ENCODE measurements at places on chromosomes 3 and 15.

DNA sequence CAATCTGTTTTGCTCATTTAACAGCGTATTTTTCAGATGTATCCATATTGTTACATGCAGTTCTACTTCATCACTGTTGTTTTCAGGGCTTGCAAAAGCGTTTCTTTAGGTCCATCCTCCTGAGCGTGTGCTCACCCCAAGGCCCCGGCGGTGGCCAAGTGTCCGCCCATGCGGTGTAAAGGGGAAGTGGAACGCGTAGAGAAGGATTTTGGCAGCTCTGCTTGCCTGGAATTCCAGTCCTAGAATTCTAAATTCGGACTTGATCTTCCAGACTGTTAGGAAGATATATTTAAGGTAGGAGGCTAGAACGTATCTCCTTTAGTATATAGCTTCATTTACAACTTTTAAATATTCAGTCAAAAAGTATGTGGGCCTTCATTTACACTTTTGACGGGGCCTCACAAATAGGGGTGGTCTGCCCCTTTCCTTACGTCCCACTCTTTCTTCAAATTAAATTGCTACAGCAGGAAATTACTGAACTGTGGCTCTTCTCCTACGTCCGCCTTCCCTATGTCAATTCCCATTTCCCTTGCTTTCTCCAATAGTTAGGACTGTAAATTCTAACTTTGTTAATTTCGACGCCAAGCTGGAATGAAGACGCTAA, 609 bp upstream of the TBC1D23 start:
- DNase-seq: peak; percentile 39

DNA sequence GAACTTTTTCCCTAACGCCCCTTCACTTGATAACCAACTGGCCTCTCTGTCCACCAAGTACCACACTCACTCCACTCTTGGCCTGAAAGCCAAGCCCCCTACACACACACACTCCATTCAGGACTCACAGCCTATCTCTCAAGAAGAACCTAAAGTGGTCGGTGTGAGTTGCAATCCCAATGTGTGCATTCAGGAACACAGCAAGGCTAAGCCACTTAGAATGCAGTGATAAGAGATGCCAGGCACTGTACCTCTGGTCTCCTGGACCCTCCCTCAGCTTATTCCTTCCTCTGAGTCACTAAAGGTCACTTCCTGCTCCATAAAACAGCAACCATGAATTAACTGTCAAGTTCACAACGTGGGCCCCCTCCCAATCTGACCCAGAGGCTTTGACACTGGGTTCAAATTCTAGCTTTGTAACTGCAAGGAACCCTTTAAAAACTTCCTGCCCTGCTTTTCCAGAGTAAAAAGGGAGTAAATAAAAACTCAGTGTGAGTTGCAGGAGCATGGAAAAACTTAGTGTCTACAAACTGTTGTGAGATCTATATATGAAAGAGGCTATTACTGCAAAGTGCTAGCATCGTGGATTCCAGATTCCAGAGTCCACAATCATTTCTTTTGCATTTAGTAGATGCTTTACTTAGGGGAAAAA, 17.6 kb upstream of the KCNMB3 start:
- DNase-seq: peak; percentile 61

GRCh38 chr15:63244976-63245645, 32.3 kb upstream of the APH1B start:
- no peak for DNase-seq

- no peak for DNase-seq
Observed at GRCh38 chr3:17765819-17766472, 23.5 kb upstream of the TBC1D5 start.

DNA sequence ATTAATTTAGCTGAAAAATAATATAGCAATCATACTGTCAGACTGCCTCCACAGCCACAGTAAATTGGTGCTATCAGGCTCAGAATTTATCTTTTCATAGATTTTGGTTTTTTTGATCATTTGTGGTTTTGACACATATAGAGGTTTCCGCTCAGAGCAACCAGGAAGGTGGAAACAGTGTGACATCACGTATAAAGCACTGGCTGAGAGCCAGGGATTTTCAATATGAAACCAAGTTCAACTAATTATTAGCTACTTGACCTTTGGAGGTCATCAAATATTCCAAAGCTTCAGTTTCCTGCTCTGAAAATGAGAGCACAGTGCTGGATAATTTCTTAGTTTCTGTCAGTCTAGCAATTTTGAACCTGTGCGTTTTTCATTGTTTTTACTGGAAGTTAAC, 433.8 kb upstream of the SUCLG2 start:
- no peak for DNase-seq

DNA sequence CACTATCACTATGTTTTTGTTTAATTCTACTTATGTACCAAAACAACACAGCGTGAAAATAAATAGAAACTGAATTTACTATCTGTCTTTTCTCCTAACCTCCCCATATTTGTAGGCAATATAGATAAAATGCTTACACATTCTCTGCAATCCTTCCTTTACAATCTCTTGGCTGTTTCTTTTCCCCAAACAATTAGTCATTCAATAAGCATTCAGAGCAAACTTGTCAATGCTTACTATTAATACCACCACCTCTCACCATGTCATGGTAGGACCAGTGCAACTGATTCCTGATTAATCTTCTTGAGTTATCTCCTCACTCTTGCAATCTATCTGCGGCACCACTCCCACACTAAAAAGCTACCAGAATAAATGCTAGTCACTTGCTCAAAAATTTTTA, 74.0 kb upstream of the TTBK2 start:
- DNase-seq: no peak

- no peak for DNase-seq
Observed at GRCh38 chr3:173650596-173650995, 253.1 kb downstream of the NLGN1 start.

DNA sequence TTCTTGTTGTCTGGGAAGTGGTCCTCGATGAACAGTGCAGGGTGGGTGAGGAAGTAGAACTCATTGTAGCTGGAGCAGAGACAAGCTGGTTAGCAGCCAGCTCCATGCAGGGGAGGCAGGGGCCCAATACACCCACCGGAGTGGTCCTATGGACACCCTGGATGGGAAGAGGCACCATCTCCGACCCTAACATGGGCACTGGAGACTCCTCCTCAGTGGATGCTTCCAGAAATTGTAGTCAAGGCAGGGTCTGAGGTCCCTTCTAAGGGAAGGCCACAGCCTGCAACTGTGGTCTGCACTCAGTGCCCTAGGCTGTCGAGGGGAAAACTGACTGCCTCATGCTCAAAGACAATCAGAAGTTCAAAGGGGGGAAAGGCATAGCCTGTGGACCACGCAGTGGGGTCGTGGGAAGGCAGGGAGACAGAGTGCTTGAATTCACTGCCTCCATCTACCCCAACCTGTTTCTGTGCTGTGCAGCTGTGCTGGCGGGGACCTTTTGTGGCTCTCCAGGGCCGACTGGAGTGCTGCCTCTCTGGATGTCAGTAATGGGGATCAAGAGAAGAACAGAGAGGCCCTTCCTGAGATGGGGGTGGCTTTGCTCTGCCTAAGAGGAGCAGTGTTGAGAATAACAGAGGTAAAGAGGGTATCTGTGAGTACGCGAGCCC, 41.9 kb downstream of the KY start:
- no peak for DNase-seq

DNA sequence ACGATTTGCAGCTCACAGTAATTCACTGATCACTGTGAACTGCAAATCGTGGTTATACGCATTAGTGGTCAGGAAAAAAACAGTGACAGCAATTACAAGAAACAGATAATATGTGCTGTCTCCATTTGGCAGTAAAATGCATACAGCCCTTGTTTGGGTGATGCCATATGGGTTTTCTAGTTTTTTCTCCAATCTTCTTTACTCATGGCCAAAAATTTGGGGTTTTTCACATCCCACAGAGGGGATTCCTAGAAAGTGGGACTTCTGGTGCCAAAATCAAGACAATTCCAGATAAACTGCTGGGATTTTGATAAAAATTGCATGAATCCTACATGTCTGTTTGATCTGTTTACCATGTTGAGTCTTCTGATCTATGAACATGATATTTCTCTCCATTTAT, 15.6 kb downstream of the NDN start:
- DNase-seq: no peak

GRCh38 chr3:176927706-176928581, 269.3 kb downstream of the TBL1XR1 start:
- no peak for DNase-seq

DNA sequence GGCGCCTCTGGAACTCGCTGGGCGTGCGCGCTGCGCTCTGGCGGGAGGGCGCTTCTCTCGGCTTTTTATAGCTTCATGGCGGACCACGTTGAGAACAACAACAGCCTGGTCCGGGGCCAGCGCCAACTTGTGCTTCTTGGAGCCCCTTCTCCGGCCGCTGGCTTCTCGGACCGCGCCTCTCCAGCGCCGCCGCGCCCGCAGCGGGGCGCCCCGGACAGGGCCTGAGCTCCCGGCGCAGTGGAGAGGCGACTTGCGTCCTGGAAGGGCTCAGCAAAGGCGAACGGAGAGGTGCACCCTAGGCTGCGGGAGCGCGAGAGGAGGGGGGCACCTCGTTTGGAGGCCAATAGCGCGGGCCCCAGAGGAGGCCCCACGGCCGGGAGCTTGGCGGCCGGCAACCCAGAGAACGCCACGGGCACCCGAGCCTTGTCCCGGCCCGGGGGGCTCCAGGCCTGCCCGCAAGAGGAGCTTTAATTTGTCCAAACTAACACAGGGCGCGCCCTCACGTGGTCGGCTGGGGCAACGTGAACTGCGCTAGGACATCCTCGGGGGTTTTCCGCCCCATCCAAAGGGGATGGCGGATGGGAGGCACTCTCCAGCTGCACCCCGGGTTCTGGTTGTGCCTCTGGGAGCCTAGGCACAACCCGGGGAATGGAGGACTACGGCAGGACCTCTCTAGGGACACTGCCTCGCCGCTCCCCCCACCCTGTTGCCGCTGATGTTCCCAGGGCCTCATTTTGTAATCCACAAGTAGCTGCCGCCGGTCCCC, 37.8 kb downstream of the HMCES start:
- DNase-seq: peak; percentile 52

- DNase-seq: no peak
Observed at GRCh38 chr3:139310474-139310933, 33.3 kb upstream of the MRPS22 start.

- no peak for DNase-seq
Observed at GRCh38 chr3:105119801-105120340, 246.8 kb upstream of the ALCAM start.

- no peak for DNase-seq
Observed at GRCh38 chr15:32786906-32787305, 69.1 kb downstream of the GREM1 start.

DNA sequence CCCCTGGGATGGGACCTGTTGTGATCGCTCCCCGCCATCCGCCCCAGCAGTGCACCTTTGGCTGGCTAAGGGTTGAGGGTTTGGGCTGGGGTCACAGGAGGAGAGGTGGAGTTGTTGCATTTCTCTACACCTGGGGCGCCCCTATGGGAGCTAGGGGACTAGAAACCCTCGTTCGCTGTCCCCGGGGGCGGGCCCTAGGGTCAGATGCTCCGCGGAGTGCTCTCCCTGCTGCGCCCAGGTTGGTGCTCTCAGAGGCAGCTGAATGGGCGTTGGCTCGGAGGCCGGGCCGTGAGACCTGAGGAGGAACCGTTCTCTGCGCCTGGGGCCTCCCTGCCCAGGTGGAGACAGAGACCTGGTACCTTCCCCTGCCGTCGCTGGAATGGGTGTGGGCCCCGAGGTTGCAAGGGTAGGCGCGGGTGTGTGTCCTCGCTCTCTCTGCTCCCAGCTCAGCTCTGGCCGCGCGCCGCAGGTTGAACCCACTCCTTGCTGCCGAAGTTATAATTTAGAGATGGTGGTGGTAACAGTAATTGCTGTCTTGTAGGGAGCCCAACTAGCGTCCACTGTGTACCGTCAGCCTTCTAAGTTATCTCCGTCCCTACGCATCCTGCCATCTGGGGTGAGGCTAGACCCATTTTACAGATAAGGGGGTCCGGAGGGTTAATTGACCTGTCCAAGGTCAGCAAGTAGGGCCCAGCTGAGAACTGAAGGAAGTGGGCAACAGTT, 965 bp downstream of the FLNB start:
- DNase-seq: no peak

GRCh38 chr3:12622335-12622734, 41.6 kb downstream of the RAF1 start:
- no peak for DNase-seq

DNA sequence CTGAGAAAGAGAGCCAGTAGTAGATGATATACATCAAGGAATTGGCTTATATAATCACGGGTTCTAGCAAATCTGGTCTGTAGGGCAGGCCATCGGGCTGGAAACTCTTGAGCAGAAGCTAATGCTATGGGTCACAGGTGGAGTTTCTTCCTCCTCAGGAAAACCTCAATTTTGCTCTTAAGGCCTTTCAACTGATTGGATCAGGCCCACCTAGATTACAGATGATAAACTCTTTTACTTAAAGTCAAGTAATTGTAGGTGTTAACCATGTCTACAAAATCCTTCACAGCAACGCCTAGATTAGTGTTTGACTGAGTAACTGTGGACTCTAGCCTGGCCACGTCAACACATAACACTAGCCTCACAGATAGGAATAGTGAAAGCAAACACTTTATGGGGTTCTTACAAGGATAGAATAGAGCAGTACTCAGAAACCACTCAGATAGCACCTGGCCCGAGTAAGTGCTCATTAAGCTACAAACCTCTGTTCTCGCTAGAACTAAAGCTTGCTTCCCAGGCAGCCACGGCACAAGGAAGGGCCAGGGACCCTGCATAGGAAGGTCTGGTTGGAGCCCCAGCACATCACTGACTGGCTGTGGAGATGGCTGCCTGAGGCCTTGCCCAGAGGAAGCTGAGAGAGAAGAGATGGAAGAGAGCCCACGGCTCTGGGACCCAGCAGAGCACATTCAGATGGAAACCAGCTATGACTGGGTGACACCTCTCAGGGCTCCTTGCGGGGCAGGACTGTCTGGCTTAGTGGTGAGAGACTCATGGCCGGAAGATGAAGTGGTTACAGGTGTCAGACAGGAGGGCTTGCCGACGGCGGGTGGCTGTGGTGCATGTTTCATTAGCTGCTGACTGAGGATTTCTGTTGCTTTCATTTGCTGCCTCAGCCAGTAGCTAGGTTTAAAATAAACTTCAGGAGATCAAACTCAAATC, 202.5 kb upstream of the TLE3 start:
- no peak for DNase-seq

DNA sequence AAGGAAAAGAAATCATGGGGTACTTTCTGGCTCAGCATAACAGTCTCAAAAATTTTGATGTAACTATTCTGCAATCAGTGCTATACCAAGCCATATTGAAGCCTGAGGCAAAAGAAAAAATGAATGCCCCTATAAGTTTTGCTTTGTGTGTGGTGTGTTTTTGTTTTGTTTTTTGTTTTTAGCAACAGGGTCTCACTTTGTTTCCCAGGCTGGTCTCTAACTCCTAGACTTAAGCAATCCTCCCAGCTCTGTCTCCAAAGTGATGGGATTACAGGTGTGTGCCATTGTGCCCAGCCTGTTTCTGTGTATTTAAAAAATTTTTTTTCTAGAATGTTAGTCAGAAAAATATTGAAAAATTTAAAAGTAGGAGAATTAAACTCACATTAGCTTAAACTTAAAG, 93.2 kb downstream of the ZNF280D start:
- no peak for DNase-seq

DNA sequence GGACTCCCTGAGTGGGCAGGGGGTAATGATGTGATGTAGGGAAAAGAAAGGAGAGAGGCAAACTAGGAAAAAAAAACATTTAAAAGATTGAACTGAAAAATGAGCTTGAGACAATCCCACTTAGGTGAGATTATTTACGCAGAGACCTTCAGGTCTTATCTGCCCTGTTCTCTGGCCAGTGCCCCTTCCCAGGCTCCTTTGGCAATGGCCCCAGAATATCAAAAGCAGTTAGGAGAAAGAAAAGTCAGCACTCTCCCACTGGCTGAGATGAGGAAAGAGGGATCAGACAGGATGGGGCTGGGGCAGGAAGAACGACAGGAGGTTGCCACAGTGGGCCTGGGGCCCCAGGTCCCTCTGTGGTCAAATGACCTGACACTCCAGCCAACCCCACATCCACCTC, 105.4 kb downstream of the MEGF11 start:
- DNase-seq: no peak
